ENCODE measurements at places on chromosomes 16 and 17.
A peak's percentile ranks its signal among the peaks of the same experiment; 100 is the strongest.

DNA sequence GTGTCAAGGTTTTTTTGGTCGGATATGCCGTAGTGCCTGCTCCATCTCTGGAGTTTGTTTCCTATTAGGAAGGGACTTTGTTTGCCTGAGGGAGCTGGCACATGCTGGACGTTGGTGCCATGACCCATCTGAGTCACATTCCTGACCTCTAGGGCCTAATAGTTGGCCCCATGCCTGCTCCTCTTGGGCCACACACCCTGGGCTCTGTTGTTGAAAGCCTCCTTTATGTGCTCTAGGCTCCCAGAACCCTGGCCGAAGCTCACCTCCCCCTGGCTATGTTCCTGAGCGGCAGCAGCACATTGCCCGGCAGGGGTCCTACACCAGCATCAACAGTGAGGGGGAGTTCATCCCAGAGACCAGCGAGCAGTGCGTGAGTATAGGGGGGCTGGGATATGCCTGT is 18.4 kb downstream of the LIMD2 start:
- DNase-seq = no peak

GRCh38 chr17:72119873-72120641 is 763 bp upstream of the SOX9 start:
- DNase-seq = no peak

DNA sequence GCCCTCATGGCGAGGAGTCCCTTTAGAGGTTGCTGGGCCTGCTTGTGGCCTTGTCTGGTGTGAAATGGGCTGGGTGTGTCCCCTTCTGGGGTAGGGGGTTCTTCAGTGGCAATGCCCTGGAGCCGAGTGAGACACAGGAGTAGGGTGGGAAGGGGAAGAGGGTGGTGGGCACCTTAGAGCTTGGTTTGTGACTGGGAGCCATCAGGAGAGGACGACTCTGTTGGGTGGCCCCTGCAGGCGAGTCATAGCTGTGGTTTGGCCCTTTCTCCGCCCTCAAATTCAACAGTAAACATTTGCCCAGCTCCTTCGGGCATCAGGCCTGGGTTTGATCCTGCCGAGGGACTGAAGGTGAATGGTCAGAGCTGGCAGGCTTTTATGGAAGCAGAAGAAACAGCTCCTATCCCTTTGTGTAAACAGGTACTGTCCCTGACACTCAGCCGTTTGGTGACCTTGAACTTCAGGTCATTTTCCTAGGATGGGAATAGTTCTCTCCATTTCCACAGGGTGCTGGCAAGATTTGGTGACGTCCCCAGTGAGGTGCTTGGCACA is 2.9 kb downstream of the E4F1 start:
- DNase-seq = no peak

GRCh38 chr17:43092901-43093300 is 32.3 kb downstream of the BRCA1 start:
- no peak for DNase-seq

GRCh38 chr16:18983565-18984434 is at the start of gene TMC7:
Gene TMC7 (plus strand): TSS chr16:18983934. CDS start chr16:18984064, 130 bp downstream.
- peak; percentile 87 for DNase-seq

- no peak for DNase-seq
Measured at GRCh38 chr16:9650284-9650683, 531.9 kb downstream of the GRIN2A start.

DNA sequence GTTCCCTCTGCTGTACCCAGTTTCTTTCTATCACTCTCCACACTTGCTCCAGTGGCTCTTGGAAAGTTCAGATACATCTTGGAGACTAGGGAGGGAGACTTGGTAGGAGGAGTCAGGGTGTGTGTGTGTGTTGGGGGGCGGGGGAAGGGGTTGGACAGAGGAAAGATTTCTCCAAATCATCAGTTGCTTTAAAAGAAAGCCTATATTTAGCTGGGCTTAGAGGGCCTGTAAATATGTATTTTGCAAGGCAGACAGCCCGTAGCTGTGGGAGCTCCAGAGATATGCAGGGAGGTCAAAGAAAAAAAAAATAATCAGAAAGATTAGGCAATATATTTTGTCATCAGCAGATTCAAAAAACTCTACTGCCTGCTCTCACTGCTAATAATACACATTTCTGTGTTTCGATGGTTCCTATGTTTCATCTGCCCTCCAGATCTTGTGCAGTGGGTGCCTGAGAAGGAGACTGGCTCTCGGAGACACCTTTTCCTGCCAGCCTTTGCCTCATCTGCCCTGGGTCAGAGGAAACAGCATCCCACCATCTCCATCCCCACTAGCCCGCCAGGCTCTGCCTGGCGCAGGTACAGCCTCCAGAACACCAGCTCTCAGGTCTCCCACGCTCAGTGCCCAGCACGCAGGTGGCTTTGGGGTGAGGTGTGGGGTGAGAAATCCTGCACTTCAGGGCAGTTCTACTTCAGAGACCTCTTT is 4.8 kb upstream of the PPP1R9B start:
- peak; percentile 19 for DNase-seq

- no peak for DNase-seq
Measured at GRCh38 chr17:34408439-34408838, 45.4 kb upstream of the CCL1 start.

GRCh38 chr16:89176147-89176690 is 4.7 kb downstream of the CDH15 start:
- DNase-seq = no peak

GRCh38 chr17:38619937-38620550 is 14.3 kb upstream of the SRCIN1 start:
- no peak for DNase-seq

- DNase-seq = no peak
Measured at GRCh38 chr16:58074657-58075056, 49.1 kb downstream of the MMP15 start.

- no peak for DNase-seq
Measured at GRCh38 chr16:97822-98221, 19.8 kb downstream of the MPG start.

DNA sequence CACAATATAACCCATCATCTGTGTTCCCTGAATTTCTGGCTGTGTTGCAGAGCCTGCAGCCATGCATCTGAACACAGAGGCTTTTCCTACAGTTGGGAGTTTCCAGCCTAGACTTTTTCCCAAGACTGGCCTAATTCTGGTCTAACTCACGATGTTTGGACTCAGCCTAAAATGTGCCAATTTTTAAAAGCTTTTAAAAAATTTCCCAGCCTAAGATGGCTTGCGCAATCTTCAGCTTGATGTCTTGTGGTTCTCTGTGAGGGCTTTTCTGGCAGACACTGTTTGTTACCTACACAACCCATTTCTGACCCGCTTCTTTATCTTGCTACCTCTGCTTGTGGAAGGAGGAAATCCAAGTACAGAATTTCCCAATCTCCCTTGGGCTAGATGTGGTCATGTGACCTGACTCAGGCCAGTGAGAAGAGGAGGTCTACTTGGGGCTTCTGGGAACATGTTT is 72.7 kb upstream of the GAS7 start:
- DNase-seq = peak; percentile 1

GRCh38 chr17:37338847-37339246 is 36.9 kb upstream of the C17orf78 start:
- DNase-seq = no peak

DNA sequence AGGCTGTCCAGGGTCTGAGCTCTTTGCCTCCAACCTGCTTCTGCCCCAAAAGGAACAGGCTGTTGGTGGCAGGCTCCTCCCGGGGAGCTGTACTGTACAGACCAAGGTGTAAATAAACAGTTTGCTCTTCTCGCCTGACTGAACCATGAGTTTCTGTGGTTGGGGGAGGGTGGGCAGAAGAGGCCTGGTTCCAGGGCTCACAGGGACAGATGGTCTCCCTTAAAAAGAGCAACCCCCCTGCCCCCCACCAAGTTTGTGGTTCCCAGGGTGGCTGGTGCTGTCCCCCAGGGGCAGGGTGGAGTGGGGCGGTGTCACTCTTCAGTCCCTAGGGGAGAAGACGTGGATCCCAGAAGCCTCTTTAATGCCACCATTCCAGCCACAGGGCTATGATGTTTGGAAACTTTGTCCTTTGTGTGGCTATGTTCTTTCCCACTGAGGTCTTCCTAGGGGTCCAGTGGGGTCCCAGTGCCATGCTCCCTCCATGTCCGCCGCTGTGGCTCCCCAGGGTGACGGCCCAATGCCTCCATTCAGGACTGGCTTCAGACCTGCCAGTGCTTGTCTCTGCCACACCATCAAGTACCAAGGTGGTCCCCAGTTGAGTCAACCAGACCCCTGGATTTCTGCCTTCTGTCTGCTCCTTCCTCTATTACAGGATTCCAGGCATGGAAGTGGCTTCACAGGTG is 146.7 kb downstream of the RAB11FIP4 start:
- no peak for DNase-seq

- DNase-seq = no peak
Measured at GRCh38 chr17:35694906-35695305, 36.5 kb upstream of the RASL10B start.

GRCh38 chr17:17719966-17720543 is 38.8 kb downstream of the RAI1 start:
- no peak for DNase-seq

GRCh38 chr17:76195281-76196096 is 44.8 kb downstream of the RNF157 start:
- DNase-seq = no peak

DNA sequence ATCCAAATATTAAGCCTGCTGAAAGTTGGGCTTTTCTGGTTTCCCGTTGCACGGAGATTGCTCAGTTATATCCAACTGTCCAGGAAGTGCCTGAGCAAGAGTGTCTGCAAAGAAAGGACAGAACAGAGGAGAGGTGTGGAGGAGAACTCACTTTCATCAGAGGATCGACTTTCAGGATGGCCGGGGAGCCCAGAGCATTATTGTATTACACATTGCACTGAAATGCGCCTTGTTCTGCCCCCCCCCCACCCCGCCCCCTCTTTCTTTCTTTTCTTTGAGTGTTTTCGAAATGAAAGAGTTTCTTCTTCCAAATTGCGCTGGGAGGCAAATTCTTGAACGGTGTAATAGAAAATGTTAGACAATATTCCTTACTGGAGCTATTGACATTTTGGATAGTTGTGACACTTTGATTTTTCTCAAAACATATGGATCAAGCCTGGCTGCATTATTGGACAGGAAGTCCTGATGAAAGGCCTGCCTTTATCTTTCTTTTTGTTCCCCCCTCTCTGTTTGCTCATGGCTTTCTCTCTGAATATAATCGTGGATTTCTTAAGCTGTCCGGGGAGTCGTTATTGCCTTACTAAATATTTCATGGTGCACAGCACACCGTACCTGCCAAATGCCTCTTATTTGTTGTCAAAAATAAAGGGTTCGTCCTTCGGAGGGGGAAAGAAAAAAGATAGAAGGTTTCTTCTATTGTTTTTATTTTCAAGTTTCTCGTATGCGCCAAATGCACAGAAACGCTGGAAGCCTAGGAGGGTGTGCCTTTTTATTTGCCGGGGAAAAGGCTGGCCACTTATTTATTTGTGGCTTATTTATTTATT is 110.8 kb downstream of the IRX3 start:
- DNase-seq = no peak

GRCh38 chr17:41835214-41835799 is 725 bp downstream of the NT5C3B start:
- DNase-seq = no peak

All from OCI-M1 (cell line).